ENCODE measurements at places on chromosomes 1 and 21. TPM values are rescaled to one million over a fixed set of nuclear protein-coding genes. Genes with fewer than 3 reads are reported as not detected.

TRIM67 gene
- not detected for total RNA-seq

DNA sequence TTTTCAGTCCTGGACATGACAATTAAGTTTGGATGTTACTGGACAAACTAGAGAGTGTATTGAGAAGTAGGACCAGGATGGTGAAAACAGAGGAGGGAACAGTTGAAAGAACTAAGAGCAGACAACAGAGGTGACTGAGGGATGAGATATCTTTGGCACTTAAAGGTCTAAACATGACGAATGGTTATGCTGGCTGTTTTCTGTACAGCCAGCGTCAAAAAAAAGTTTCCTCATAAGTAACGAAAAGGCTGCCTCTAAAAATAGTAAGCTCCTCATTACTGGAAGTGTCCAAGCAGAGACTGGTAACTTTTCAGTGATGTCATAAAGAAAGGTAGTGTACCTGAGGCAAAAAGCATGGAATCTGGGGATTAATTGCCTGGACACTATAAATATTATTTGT is 35.2 kb upstream of the AK4 start:
- no peak for DNase-seq

GRCh38 chr1:244941121-244941520 is 76.8 kb upstream of the HNRNPU start:
- DNase-seq: no peak

GRCh38 chr1:177927021-177927596 is 42.7 kb downstream of the SEC16B start:
- peak; percentile 74 for DNase-seq

GRCh38 chr1:48841966-48842365 is 65.3 kb upstream of the BEND5 start:
- DNase-seq: no peak

DNA sequence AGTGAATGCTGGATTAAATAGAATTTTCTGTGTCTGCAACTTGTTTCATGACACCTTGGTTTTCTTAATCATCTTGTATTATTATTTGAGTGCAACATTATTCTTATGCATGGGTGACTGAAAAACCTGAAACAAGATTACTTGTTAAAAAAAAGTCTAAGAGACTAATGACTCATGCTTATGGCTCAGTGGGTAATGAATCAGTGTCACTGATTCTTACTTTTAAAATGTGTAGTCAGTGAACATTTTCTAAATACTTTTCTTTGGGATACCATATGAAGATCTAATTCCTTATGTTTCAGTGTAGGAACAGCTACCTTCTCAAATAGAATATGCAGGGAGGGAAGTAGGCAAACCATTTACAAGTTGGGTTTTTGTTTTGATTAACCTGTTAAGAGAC is 65.5 kb downstream of the PRKAA2 start:
- peak; percentile 67 for DNase-seq

DNA sequence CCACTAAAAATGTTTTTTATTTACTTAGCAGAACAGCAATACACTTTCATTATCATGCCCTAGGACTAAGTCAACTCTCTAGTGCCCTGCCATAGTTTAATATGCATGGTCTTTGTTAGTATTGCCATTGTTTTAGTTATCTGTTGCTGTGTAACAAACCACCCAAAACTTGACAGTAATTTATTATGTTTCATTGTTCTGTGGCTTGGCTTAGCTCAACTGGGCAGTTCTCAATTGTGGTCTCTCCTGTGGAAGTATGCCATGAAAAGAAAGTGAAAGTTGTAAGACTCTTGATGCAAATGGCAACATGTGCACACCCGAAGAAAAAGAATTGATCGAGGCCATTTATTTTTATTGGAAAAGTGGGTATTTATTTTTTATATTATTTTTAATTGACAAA is 206.3 kb upstream of the KCTD3 start:
- peak; percentile 70 for DNase-seq

GRCh38 chr1:208139434-208140045 is 104.6 kb downstream of the PLXNA2 start:
- DNase-seq: no peak

GRCh38 chr1:14768582-14769304 is 170.3 kb downstream of the KAZN start:
- DNase-seq: no peak

CYP4X1 gene
- 0.36 TPM for total RNA-seq

IL20 gene
- total RNA-seq: not detected

MXRA8 gene
- total RNA-seq: 4.1 TPM

DIRAS3 gene
- not detected for total RNA-seq

DNA sequence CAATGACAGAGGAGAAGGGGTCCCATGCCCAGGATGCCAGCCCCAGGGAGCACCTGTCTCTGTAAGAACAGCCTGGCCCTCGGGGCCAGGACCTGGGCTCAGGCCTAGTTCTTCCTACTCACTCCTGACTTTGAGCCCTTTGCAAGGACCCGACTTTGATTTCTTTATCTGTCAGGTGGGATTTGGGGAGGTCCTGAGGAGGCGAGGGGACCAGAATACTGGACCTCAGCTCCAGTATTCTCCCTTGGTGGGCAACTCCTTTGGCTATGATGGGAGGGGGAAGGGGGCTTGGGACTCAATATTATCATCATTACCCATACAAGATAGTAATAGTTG is 18.1 kb downstream of the KCNQ4 start:
- no peak for DNase-seq

- no peak for DNase-seq
These were observed 311.6 kb upstream of the USP24 start for GRCh38 chr1:55526716-55527115.

DNA sequence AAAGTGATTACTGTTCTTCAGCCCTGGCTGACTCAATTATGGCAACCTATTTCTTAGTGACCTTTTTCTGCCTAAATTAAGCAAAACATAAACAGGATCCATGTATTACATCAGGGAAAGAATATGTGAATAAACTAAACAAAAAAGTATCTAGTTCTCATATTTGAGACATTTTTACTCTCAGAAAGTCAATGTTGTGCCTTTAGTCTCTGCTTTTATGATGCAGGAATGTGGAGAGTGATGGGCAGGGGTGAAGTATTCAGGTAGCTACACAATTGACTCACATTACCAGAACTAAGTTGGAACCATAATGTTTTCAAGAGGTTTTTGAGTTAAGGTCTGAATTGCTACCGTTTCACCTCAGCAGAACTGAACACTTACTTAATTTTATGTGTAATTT is 462.7 kb upstream of the CXADR start:
- DNase-seq: no peak
